ENCODE measurements at places on chromosomes 1 and 21. TPM values are rescaled to one million over a fixed set of nuclear protein-coding genes. Genes with fewer than 3 reads are reported as not detected.

The S100A12 gene
- not detected for total RNA-seq

The C1QA gene
- total RNA-seq: not detected

The SMPDL3B gene
- total RNA-seq: 0.10 TPM

The FCRL2 gene
- total RNA-seq: not detected

The TFF3 gene
- 32.0 TPM for total RNA-seq

The UTS2 gene
- total RNA-seq: not detected

The ARMH1 gene
- 0.33 TPM for total RNA-seq

The GPR52 gene
- 1.6 TPM for total RNA-seq

The NTMT2 gene
- total RNA-seq: not detected

The SLC9C2 gene
- not detected for total RNA-seq

The CNIH3 gene
- 0.98 TPM for total RNA-seq

The LEFTY2 gene
- total RNA-seq: under 0.01 TPM

The C8B gene
- total RNA-seq: not detected

The NUDC gene
- total RNA-seq: 33.3 TPM

The SPEN gene
- 34.6 TPM for total RNA-seq

The ARHGEF10L gene
- 0.98 TPM for total RNA-seq

The AKNAD1 gene
- not detected for total RNA-seq

The TNFRSF8 gene
- total RNA-seq: 0.19 TPM

The OR2L13 gene
- not detected for total RNA-seq

The FAM89A gene
- total RNA-seq: 18.3 TPM

The SLC1A7 gene
- total RNA-seq: not detected

The ERICH3 gene
- total RNA-seq: not detected

The FLVCR1 gene
- total RNA-seq: 6.9 TPM

The SLC41A1 gene
- total RNA-seq: 23.4 TPM

The SYNC gene
- 12.3 TPM for total RNA-seq

The MYBPH gene
- total RNA-seq: not detected

The SLC30A2 gene
- total RNA-seq: not detected

The EVA1C gene
- total RNA-seq: 26.7 TPM

The VPS26C gene
- 82.6 TPM for total RNA-seq

The BNIPL gene
- total RNA-seq: not detected

The DNALI1 gene
- 2.3 TPM for total RNA-seq

The TBX19 gene
- 0.98 TPM for total RNA-seq

The SLC45A1 gene
- total RNA-seq: 0.48 TPM

The RCC1 gene
- total RNA-seq: 68.5 TPM

The KRTAP6-2 gene
- not detected for total RNA-seq

The TNFRSF14 gene
- 55.2 TPM for total RNA-seq

The PTGFRN gene
- 97.0 TPM for total RNA-seq

The CNKSR1 gene
- not detected for total RNA-seq

The BSND gene
- total RNA-seq: not detected

The SIKE1 gene
- 43.8 TPM for total RNA-seq

The RUNX3 gene
- total RNA-seq: not detected

The ARHGAP30 gene
- not detected for total RNA-seq

The CDK11A gene
- 11.3 TPM for total RNA-seq

The CYP4Z1 gene
- total RNA-seq: not detected

The GLMP gene
- total RNA-seq: 83.6 TPM

Data from vein endothelial cell (primary cell).